ENCODE measurements at places on chromosomes 13 and 19.

DNA sequence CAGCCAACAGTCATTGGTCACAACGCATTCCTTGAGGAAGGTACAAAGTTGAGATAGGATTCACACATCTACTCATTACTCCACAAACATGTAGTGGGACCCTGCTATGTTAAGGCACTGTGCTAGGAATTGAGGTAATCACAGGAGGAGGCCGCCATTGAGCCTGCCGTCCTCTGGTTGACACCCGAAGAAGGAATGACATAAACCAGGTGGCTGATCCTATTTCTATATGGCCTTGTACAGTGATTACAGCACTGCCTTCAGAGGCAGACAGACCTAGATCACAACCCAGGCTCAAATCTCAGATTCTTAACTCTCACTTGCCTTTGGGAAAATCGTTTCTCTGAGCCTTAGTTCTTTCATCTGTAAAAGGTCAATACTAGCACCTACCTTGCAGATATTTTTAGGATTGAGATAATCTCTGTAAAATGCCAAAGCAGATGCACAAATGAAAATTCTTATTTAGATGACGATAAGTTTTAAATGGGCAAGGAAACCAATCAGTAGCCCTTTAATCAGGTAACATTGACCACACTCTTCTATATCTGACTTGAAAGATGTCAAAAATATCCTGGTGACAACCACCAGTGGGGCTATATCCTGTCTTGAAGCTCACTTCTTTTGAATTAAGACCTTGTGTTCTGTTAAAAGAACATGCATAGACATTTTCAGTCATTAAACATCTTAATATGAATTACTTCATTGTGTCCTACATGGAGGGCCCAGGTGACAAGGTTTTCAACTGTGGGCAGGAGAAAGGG lies 251.6 kb downstream of the KCTD12 start:
- DNase-seq: no peak

GRCh38 chr13:40981361-40981760 lies 37.8 kb downstream of the ELF1 start:
- no peak for DNase-seq

- peak; percentile 55 for DNase-seq
These were observed 710 bp upstream of the BTBD2 start for GRCh38 chr19:2016041-2016807.

DNA sequence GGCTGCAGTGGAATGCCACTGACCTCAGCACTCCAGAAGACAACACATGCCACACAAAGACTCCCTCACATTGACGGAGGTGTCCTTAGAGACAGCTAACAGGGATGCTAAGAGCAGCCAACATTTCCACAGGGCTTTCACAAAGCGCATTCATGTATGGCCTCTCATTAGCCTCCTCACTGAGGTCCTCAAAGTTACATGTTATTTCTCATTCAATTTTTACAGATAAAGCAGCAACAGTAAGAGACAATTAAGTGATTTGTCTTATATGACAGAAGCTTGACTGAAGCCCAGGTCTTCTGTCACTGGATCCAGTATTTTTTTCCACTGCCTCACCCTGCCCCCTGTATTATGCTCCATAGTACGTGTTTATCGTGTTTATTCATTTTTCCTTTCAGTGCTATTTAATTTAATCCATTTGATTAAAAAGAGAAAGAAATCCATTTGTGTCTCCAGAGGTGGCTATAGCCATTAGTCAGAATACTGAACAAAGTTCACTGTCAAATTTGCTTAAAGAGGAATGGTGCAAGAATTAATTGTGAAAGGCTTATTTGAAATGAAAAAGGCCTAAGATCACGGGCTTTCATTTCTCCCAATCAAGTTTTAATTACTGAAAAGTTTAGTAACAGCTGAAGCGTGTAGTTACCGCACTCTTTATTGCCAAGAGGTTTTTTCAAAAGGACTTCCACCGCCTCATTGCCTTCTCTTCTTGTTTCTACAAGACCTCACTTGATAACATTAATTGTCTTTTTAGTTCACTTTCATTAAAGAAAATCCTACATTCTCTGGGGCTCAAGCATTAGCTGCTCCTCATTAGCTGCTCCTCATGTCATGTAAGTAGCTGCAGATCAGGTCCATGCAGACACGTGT lies 115.0 kb downstream of the COG6 start:
- DNase-seq: no peak

All from stimulated activated CD4-positive, alpha-beta T cell treated with anti-CD3 and anti-CD28 coated beads, Interleukin-2, amount 100 ng/mL, for 24 hours (primary cell).